ENCODE measurements at places on chromosomes 1 and 21.

DNA sequence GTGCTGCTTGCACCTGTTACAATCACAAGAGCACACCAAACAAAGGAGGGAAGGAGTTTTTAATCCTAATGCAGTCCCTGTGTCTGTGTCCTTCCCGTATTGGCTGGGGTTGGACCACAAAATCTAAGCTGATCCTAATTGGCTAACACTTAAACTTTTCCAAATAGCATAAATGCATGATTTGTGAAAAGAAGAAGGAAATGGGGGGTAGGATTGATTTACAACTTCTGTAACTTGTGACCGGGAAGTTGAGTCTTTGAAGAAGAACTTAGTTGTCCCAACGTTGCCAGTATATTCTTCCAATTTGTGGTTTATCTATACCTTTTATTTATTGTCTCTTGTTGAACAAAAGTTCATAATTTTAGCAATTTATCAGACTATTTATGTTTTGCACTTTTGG lies 11.8 kb upstream of the IPP start:
- no peak for DNase-seq

DNA sequence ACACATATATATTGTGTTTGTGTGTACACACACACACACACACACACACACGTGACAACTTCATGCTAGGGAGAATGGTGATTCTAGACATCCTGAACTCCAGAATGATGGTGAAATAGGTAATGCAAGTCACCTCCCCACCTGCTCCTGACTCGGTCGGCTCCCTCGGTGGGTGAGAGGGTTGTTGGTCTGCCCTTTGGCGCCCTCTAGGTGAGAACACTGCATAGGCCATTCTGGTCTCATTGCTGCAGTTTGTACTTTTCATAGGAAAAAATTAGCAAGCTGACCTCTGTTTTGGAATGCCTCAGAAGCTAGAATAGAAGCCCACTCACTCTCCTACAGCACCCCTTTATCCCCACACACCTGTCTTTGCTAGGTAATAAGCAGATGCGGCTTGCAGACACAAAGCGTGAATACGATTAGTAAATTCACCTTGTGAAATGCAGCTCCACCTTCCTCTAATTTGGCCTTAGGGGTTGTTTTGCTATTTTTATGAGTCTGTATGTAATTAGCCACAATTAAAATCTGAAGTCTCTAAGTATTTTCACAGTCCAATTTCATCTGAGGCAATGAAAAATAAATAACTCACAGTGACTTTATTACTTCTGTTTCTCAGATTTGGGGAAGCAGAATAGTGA lies 130.0 kb upstream of the KCNJ15 start:
- peak; percentile 73 for DNase-seq

- DNase-seq, result no peak
Measured at GRCh38 chr1:166695115-166695514, 144.2 kb upstream of the POGK start.

DNA sequence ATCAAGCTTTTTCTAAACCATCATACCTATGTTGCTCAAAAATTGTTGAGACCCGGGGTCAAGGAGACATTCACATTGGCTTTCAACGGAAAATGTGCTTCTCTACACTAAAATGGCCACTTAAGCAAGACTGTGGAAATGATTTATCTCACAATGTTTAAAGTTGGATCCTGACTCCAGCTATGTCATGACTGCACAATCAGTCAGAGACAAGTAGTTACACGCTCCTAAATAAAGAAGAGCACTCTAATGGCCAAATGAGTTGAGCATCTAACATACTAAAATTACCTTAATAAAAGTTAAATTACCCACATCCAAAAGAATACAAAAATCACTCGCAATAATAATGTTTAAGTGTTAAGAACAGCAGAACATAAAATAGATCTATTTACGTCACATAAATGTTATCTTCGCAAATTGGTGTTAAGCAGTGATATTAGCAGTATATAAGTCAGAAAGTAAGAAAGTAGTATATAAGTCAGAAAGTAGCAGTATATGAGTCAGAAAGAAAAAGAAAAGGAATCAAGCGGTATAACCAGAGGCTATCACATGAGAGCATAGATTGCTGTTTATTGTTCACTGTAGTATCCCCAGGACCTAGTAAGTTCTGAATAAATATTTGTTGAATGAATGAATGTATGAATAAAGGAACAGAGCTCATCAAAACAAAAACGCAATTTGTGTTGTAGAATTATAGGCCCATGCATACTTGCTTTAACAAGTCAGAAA lies 28.4 kb downstream of the ZNF281 start:
- no peak for DNase-seq

DNA sequence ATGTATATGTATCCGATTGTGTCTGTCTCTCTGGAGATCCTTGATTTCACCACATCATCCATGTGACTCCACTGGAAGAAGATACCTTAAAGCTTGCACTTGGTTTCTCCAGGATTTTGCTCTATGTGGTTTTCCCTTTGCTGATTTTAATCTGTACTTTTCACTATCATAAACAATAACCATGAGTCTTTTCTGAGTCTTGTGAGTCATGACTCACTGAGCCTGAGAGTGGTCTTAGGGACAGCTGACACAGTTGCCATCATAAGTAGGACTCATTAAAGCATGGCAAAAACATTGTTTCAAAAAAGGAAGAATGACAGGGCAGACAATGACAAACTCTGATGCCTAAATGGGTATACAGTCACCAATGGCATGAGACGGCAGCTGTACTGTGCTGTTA lies 226.2 kb downstream of the AKT3 start:
- no peak for DNase-seq

DNA sequence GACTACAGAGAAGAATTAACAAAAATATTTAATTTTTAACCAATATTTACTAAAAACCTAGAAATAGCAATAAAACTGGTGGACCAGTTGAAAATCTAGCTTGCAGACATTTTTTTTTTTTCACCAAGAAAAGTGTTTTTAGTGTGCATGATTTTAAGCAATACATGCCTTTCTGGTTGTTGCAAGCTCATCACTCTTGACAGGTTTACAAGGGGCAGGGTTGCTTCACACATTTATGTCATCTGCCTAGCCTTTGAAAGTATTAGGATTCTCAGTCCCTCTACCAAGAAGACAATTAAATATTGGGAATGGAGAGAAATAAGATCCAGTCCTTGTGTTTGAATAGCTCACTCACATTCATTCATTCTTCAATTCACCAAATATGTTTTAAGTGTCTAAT lies 53.8 kb upstream of the LYPLAL1 start:
- no peak for DNase-seq

DNA sequence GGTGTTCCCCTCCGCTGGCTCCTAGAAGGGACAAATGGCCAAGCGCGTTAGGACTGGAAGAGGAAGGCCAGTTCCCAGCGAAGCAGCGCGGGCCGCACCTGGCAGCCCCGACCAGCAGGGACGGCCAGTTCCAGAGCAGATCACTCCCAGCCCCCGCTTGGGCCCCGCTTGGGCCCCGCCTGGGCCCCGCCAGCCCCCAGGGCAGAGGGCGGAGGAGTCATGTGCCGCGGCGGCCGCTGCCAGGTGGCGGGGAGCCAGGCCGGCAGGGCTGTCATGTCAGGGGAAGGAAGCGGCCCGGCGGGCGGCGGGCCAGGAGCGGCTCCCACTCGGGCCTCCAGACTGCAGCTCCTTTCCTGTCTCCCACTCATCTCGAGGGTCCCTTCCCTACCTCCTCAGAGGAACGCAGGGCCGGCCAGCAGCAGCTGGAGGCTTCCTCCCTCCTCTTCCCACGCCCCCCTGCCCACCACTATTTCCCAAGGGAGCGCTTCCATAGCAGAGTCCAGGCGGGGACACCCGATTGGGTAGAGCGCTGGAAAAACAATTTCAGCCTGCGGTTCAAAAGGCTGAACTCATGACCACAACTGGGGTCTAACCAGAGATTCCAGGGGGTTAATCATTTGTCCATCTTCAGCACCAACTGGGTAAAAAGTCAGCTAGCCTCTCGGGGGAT lies 16.5 kb downstream of the ZNF697 start:
- DNase-seq, result no peak

DNA sequence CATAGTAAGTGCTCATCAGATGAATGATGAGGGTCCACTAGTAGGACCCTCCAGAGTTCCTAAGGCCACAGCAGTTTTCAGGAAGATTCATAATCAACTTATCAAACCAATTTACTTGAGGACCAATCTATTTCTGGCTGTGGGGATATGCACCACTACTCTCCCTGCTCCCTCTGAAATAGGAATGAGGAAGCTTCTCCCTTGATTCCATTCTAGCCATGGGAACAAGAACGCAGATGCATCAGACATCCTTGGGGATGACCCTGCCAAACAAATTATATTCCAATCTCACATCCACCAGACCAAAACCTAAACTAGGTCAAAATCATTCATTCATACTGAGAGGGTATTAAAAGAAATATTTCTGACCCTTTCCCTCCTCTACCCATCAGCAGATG lies 31.5 kb downstream of the JAK1 start:
- no peak for DNase-seq

GRCh38 chr1:244297616-244298015 lies 154.1 kb downstream of the ADSS2 start:
- DNase-seq, result no peak

- DNase-seq, result no peak
Measured at GRCh38 chr1:3639397-3639911, 10.4 kb downstream of the WRAP73 start.

GRCh38 chr1:22601610-22602009 lies 34.8 kb upstream of the C1QA start:
- DNase-seq, result no peak

DNA sequence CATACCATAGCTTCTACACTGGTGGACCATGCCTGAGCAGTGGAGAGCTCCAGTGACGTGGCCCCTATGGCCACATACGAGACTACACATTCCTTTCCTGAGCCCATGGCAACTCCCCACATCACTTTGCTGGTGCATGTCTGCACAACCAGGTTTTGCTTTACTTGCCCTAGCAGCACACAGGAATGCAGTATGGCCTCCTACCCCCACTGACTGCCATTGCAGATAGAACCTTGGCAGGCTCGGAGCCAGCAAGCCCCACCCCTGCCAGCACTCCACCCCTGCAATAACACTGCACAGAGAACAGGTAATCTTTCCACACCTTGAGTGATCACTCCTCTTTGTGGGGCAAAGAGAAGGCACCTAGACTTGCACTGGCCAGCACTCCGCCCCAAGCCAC lies 531.9 kb upstream of the CAMK1G start:
- DNase-seq, result no peak

GRCh38 chr1:222417264-222417663 lies 130.6 kb downstream of the HHIPL2 start:
- DNase-seq, result no peak

DNA sequence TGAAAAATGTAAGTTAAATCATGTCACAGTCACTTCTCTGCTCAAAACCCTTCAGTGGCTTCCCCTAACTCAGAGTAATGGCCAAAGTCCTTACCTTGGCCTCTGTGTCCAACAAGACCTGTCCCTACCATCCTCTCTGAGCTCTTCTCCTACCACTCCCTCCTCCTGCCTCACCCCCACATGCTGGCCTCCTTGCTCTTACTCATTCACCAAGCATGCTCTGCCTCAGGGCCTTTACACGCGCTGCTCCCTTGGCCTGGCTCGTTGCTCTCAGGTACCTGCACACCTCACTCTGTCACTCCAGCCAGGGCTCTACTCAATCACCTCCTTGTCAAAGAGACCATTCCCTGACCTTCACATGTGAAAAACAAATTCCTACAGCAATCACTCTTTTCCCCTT lies 54.2 kb downstream of the SEC16B start:
- DNase-seq, result no peak

DNA sequence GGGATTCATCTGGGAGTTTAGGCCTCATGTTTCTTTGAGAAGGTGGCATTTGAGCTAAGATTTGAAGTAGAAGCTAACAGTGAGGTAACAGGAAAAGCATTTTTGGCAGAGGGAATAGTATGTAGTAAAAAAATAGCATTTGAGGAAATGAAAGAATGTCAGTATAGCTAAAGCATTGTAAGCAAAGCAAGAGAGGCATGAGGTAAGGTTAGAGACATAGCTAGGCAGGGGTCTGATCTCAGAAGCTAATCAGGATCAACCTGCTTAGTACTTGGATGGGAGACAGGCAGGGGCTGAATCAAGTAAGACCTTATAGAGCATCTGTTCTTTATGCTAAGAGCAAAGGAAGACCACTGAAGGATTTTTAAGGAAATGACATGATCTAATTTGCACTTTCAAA lies 4.0 kb downstream of the POLR3C start:
- DNase-seq, result no peak

DNA sequence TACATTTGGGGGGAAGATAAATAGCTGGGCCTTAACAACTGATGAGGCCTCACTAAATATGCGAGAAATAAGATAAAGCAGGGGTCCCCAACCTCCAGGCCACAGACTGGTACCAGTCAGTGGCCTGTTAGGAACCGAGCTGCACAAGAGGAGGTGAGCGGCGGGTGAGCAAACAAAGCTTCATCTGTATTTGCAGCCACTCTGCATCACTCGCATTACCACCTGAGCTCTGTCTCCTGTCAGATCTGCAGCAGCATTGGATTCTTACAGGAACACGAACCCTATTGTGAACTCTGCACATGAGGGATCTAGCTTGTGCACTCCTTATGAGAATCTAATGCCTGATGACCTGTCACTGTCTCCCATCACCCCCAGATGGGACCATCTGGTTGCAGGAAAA lies 5.2 kb upstream of the PAXBP1 start:
- no peak for DNase-seq

DNA sequence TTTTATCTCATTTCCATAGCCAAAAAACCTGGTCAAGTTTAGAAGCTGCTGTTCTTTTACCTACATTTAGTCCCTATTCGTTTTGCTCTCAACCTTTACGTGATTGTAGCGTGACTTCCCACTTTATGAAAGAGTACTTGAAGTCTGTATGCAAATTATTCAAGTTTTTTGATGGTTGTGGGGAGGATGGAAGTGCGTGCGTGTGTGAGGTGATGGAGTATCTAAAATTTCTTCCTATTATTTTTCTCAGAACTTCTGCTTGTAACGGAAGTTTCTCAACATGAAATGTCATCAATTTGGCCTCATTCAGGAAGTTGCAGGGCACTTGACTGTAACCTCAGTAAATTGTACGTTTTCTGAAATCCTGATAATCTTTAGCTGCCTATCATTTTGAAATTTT lies 64.0 kb downstream of the SAMSN1 start:
- DNase-seq, result no peak

DNA sequence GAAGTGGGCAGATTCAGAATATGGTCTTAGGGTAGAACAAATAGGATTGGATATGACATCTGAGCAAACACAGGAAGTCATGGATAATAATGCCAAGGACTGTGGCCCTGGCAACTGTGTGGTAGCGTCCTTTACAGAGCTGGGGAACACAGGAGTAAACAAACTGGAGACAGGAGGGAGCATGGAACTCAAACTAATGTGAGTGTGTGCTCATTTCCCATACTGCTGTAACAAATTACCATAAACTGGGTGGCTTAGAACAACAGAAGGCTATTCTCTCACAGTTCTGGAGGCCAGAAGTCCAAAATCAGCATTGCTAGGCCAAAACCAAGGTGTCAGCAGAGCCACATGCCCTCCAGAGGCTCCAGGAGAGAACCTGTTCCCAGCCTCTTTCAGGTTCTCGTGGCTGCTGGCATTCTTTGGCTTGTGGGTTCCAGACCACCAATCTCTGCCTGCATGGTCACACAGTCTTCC lies 106.4 kb downstream of the TGFBR3 start:
- DNase-seq, result no peak
